Retina (tissue), 1 donor: ENCODE measurements at places on chromosomes 12 and 14.

GRCh38 chr12:99413751-99414150, 233.8 kb upstream of the GARIN6 start:
- no peak for DNase-seq

- DNase-seq: no peak
These were observed 926 bp upstream of the CMKLR1 start for GRCh38 chr12:108340037-108340436.

DNA sequence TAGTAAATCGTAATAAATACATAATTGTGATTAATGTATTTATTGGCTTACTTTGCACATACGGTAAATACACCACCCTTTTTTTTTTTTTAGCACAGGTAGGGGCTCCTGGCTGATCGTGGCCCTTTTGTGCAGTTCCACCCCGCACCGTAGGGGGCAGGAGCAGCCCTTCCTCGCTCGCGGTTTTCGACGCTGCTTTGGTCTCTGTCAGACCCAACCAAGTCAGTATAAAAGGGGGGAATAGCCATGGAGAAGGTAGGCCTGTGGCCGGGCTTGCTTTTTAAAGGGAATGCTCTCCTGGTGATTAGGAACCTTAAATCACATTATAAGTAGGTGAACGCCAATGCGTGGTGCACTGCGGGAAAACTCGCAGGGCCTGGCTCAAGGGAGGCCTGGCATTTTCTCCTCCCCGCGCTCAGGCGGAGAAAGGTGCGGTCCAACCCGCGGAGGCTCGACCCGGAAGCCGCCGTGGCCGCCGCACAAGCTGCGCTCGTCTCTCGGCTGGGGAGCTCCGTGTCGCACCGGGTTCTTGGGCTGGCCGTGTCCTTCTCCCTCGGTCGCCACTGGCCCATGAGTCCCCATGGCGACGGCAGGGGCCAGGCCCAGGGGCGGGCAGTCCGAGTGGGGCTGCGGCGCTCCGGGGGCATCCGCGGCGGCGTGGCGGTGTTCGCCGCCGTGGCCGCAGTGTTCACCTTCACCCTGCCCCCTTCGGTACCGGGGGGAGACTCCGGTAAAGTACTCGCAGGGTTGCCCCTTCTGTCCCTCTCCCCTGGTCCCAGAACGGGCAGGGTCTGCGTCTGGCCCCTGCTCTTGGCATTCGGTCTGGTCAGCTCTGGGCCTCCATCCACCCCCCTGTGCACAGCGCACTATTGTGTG, at the start of gene TMEM260:
TMEM260 (plus strand) TSS at position 454 of the 876 bp plus-strand sequence; CDS start at position 571, 117 bp downstream.
- peak; percentile 98 for DNase-seq

- no peak for DNase-seq
These were observed 94.5 kb downstream of the OTOGL start for GRCh38 chr12:80193865-80194264.

DNA sequence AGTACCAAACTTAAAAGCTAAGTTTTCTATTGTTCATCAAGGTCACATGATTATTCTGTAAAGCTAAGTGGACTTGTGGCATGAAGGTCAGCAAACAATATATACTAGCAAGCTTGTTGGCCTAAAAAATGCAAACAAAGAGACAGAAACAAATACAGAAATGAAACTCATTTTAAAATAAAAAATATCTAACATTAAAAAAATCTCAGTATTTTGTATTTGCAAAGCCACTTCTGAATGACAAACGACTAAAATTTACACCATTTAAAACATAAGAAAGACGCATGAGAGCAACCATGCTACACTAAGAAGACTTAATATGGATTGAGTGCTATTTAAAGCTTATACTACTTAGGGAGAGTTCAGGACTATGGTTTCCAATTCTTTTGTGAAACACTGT, 72.8 kb upstream of the BBS10 start:
- DNase-seq: peak; percentile 6

- no peak for DNase-seq
These were observed 40.3 kb downstream of the CIT start for GRCh38 chr12:119836781-119837180.

DNA sequence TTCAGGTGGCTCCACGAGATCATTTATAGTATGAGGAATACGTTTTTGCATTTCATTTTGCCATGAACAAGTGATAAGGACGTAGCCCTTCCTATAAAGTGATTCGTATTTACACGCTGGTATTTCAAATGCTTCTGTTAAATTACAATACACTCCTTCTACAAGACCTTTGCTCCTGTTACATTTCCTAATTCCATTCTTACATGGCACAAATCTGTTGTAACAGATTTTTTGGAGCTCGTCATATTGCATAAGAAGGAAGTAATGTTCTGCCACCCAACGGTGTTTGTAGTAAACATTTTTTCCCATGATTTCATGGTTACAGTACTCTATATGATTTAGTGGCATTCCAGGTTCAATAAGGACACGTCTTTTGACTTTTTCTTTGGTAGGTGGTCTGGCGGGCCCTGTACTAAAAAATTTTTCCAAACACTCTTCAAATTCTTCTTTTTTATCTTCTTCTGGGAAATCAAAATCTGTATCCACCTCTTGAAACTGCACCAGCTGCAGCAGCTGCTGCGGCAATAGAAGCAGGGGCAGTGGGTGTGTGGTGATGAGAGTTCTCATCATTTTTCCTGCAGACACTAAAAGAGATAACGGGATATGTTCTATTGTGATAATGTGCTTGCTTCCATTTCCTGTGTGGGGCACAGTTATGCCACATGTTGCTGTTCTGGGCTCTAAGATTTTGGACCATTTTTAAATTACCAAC, 4.2 kb downstream of the RNASE9 start:
- no peak for DNase-seq

GRCh38 chr12:54486173-54486867, 11.2 kb upstream of the NCKAP1L start:
- DNase-seq: no peak

DNA sequence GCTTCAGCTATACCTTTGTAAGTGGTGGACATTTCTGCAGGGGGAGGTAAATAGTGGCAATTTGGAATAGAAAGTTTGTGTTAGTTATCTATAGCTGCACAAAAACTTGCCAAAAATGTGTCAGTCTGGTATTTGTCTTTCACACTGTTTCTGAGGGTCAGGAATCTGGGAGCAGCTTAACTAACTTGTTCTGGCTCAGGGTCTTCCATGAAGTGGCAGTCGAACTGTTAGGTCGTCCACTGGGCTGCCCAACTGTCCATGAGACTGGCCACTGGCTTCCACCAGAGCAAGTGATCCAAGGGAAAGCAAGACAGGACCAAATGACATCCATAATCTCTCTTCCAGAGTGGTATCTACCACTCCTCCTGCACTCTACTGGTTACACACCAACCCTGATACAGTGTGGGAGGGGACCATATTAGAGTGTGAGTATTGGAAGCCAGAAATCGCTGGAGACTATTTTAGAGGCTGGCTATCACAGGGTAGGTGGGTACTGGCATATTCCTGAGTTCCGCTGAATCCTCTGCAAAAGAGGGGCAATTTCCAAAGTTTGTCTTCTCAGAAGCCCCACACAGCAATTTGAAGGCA, 60.9 kb downstream of the DYRK2 start:
- DNase-seq: no peak

DNA sequence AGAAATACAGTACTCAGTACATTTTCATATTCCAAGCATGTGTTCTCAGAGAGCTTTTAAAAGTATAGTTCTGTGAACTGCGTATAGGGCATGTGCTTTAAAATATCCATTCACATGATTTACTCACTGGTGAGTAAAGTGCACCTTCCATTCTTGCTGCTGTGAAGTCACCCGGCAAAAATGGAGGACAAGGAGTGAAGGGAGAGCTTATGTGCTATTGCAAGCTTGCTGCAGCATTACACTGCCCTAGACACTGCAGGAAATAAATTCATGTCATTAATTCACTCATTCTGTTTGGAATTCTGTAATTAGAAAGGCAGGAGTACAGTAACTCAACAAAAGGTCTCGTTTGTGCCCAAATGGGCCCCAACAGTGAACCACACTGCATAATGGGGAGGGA, 347.8 kb downstream of the PRKD1 start:
- no peak for DNase-seq

DNA sequence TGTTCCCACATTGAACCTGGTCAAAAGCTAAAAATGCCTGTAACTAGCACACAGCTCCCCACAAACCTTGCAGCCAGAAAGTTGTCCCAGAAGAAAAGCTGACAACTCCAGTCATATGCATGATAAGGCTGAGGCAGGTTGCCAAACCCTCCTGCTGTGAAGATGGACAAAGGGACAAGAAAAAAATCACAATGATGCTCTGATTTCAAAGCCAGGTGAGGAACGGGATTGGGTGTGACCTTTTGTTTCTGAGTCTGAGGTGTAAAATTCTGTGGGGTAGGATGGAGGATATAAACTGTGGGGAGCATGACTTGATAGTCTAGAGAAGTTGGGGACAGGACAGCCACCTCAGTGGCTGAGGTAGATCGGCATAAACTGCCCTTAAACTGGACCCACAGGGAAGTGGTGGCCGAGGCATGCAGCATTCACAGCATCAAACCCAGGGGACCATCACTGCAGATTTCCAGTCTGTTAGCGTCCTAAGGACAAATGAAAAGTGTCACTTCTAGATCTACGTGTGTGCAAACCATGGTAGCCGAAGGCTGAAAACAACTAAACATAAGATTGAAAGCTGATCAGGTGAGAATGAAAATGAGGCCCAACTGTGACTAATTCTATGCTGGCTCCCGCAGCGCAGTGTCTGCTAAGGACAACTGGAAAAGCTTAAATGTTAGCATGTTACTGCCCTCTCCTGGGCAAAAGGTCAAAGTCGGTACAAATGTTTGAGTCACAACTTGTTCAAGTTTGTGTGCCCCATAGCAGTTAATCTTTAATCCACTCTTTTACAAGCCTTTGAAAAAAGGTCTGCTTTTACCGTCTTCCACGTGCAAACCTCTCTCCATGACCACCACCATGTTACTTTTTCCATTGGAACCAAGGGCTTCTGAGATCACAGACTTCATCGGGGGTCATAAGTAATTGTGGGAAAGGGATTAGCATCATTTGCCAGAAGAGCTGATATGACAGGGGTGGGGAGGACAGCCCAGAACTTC, 39.8 kb downstream of the GRIN2B start:
- DNase-seq: peak; percentile 76

DNA sequence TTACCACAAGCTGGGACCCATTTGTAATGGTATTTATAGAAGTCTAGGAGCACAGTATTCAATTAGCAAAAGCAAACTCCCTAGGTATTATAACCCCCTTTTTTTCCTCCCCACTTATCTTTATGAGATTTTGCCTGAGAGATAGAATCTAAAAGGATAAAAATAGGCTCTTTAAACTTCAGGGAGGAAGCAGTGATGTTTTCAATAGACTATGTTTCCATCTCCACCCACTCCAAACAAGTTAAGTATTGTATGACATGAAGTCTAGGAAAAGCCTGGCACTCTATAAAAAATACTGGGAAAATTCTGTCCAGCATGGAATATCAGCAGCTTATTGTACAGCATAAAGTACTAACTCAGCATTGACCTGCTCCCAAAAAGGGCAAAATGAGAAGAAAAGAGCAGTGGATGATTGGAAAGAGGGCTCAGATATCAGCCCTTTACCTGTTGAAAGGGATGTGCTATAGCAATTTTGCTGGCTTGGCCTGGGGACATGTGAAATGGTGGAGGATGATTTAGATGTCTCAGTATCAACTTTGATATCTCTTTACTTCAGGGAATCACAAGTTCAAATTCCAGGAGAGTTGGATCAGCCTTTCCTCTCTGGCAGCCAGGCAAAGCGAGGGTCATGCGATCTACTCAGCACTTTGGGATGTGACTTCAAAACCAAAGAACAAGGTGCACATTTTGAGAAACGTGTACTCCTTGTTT, 72.4 kb downstream of the IGF1 start:
- no peak for DNase-seq

DNA sequence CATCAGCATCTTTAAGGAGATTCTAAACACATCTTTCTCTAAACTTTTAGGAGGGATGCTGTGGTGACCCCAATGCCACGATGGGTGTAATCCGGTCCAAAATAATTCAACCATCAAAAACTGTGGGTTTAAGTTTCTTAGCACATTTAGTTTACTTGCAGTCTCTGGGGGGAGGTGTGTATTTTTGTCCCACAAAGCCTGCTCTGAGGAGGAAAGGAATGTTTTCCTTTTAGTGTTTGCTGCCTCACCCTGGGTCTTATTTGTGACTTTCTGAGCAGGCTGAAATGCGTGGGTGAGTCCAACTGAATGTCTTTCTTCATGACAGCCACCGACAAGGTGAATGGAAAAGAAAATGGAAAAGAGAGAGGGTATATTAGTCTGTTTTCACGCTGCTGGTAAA, 1324.7 kb downstream of the AACS start:
- no peak for DNase-seq

GRCh38 chr14:102063808-102064429, 22.9 kb downstream of the HSP90AA1 start:
- DNase-seq: no peak

GRCh38 chr14:50865391-50866076, 6.3 kb upstream of the ABHD12B start:
- peak; percentile 47 for DNase-seq

- DNase-seq: no peak
These were observed 116.5 kb downstream of the TMTC2 start for GRCh38 chr12:82803201-82803600.

DNA sequence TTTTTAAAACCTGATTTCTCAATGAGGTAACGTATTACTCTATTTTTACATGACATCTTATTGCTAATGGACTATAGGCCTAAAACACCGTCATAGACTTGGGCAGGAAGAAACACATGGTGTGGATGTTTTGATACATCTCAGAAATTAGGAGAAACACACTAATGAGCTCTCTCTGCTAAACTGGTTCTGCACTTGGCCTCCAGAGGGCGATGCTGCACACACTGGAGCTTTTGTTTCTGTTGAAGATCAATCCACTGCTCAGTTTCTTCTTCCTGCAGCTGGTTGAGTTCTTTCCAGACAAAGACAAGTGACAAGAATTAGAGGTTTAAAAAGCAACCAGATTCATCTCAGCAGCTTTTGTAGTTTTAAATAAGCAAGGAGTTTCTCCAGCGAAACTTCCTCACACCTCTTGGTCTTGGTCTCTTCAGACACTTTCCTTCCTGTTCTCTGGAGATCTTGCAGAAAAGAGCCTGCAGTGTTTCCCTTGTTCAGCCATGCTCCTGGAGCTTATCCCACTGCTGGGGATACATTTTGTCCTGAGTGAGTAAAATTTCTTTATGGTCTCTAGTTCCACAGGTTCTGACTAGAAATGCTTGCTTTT, 178.5 kb upstream of the OR4E1 start:
- peak; percentile 45 for DNase-seq

DNA sequence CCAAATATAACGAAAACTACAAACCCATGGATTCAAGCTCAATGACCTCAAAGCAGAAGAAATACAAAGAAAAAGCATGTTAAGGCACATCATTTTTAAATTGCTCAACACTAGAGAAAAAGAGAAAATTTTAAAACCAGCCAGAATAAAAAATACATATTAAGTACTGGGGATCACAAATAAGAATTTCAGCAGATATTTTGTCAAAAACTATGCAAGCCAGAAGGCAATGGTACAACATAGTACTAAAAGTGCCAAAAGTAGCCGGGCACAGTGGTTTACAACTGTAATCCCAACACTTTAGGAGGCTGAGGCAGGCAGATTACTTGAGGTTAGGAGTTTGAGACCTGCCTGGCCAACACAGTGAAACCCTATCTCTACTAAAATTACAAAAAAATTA, 10.2 kb downstream of the SGPP1 start:
- DNase-seq: no peak
